ENCODE measurements at places on chromosomes 6 and 20. TPM values are rescaled to one million over a fixed set of nuclear protein-coding genes. Genes with fewer than 3 reads are reported as not detected.

The PCSK2 gene
- 1.7 TPM for total RNA-seq

The EFCAB8 gene
- total RNA-seq: not detected

The SNPH gene
- total RNA-seq: 3.3 TPM

The MTCH1 gene
- 182 TPM for total RNA-seq

The HLA-B gene
- total RNA-seq: 35.5 TPM

The FOXS1 gene
- total RNA-seq: not detected

The PKIB gene
- total RNA-seq: 86.4 TPM

DNA sequence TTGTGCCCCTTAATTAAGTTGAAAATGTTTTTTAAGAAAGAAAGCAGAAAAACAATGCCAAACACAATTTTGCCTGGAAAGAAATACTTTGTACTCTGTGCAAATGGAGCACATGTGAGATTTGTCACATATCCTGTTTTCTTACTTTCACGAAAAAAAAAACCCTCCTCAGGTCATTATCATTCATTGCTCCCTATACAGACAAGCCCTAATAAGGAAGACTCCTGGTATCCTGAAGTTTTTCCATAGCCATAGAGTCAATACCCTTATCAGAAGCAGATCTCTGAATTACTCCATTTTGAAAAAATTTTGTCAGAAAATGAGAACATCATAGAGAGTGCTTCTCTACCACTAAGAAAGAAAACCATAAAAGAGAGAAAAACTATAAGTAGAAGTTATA is 14.0 kb upstream of the NT5E start:
- H3K27me3 ChIP-seq: peaks cover 8% of the 10 kb centered on the region
- DNase-seq: no peak
- no peaks in the 10 kb centered on the region for H3K4me1 ChIP-seq
- no peak overlapping the region for H3K27ac ChIP-seq

DNA sequence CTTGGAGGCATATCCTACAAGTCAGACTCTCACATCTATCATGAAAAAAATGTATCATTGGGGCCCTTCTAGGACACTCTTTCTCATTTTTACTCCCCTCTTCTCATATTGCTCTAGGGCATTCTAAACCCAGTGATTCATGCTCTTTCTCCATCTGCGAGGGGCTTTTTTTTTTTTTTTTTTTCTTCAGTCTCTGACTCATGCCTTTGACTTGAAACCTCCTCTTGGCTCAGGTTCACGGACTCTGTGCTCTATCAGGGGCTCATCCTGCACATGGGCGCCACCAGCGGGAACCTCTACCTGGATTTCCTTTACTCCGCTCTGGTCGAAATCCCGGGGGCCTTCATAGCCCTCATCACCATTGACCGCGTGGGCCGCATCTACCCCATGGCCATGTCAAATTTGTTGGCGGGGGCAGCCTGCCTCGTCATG is 17.8 kb downstream of the SLC22A1 start:
- peaks cover 5% of the 10 kb centered on the region for H3K36me3 ChIP-seq
- no peak overlapping the region for H3K27ac ChIP-seq
- no peaks in the 10 kb centered on the region for H3K27me3 ChIP-seq
- H3K4me1 ChIP-seq: peaks cover 8% of the 10 kb centered on the region
- no peak overlapping the region for H3K4me3 ChIP-seq
- DNase-seq: no peak

DNA sequence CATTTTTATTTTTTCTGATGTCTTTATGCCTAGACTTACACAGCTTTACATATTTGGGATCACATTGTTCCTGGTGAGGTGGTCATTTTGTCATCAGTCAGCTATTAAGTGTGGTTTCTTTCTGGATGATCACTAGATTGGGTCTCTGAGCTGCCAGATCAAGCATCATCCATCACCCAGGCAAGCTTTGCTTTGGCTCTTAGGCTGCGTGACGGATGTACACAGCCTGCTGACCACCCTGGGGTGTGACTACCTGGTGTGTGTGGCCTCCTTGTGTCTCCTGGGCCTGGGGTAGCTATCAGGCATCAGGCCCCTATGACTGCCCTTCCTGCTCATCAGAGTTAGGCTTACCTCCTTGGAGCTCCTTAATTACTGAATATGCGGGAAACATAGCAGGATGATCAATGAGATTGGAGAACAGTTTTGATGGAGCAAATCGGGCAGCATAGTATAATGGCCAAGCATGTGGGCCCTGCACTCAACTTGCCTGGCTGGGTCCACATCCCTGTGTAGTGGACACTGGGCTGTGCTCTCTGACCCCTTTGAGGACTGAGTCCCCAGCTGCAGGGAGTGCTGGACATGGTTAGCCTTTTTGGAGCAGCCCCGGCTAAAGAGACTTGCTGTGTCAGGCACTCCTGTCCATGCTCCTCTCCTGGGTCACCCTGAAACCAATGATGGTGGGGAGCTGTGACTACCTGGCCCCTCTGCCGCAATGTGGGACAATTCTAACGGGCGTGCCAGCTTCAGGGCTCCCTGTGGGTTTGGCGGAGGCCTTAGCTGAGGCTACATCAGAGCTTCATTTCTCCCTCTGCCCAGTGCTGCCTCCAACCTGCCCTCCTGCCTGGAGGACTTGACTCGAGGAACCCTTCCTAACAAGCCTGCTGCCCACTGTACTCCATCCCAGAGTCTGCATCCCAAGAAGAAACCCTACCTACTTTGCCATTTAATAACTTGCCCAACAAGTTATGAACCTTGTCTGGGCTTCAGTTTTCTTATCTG is 8.2 kb downstream of the DAAM2 start:
- H3K27me3 ChIP-seq: no peaks in the 10 kb centered on the region
- H3K4me1 ChIP-seq: peaks cover 33% of the 10 kb centered on the region
- H3K27ac ChIP-seq: no peak overlapping the region
- no peak overlapping the region for H3K4me3 ChIP-seq
- no peak for DNase-seq
- no peaks in the 10 kb centered on the region for H3K36me3 ChIP-seq

DNA sequence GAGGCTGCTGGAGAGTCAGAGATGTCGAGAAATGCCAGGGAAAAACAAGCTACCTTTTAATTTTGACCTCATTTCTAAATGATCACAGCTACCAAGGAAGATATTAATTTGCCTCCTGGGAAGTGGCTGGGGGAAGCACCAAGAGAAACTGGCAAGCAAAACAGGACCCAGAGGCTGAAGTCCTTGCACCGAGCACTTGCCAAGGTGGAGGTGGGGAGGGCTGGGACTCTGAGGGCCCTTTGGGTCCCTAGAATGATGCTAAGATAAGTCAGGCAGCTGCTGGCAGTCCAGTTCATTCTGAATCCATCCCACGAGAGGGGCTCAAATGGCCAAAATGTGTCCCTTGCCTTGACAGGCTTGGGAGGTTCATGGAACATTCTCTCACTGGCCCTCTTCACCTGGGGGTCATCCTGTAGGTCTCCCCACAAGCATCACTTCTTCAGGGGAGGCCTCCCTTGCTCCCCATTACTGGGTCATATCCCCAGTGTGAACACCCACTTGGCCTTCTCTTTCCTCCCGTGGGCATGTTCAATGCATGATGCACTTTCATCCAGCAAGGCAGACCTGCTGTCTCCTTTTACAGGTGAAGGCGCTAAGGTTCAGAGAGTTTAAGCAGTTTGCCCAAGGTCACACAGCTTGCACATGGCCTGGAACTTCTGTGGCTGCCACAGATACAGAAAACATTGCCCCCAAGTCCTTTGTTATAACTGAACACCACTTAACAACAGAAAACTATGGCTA is 39.1 kb upstream of the BLCAP start:
- H3K27ac ChIP-seq: no peak overlapping the region
- H3K27me3 ChIP-seq: peaks cover 31% of the 10 kb centered on the region
- peaks cover 31% of the 10 kb centered on the region for H3K4me1 ChIP-seq
- no peak for DNase-seq
- no peak overlapping the region for H3K4me3 ChIP-seq

DNA sequence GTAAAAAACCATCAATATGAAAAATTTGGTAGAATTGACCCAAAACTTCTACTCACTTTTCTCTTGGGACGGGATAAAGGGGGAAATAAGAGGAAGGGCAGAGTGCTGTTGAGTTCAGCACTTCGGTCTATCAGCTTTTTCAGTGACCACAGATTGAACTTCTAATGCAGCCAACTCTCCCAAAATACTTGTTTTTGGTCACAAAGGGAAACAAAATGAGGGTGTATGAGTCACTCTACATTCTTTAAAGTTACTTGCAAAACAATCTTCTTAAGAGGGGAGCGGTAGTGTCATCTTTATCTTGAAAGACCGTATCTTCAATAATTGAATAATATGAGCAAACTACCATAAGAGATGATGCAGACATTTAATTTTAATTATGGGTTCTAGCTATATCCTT is 661.3 kb downstream of the CD109 start:
- H3K4me1 ChIP-seq: peaks cover 11% of the 10 kb centered on the region
- no peak for DNase-seq
- H3K4me3 ChIP-seq: no peak overlapping the region
- no peak overlapping the region for H3K27ac ChIP-seq
- H3K27me3 ChIP-seq: no peaks in the 10 kb centered on the region

- no peak overlapping the region for H3K4me3 ChIP-seq
- peaks cover 16% of the 10 kb centered on the region for H3K36me3 ChIP-seq
- H3K27me3 ChIP-seq: no peaks in the 10 kb centered on the region
- no peak for DNase-seq
- no peak overlapping the region for H3K27ac ChIP-seq
Observed at GRCh38 chr6:144737998-144738397, 452.9 kb downstream of the UTRN start.

- H3K27ac ChIP-seq: no peak overlapping the region
- H3K27me3 ChIP-seq: no peaks in the 10 kb centered on the region
- no peaks in the 10 kb centered on the region for H3K36me3 ChIP-seq
- no peak overlapping the region for H3K4me3 ChIP-seq
Observed at GRCh38 chr6:120569714-120570113, 764.6 kb downstream of the TBC1D32 start.

DNA sequence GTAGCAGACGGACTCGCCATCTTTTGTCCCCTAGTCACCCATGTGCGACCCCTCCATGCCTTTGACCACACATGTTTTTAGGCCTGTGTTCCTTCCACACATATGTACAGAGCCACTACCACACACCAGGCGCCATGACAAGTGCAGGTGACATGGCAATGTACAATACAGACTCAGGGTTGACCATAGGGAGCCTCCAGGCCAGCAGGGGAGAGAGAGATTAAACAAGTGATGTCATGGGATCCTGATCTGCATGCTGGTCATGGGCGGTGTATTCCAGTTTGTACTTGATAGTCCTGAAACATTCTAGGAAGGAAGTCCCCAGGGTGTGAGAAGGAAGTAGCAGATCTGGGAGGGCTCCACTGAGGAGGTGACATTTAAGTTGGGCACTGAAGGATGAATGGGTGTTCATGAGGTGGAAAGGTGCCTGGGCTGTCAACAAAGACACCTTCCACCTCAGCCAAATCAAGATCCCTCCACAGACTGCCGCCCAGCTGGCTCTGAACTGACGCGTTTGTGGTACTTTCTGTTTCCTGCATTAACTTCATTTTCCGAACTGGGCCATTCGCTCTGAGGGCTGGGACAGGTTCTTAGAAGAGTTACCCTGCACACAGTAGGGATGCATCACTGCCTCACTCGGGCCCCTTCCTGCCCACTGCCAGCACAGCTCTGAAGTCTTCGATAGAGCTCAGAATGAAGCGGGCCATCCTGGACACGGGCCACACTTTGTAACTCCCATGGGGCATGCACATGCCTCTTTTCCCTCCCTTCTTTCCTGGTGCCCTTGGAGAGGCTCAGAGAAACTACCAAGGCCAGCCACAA is 94.0 kb downstream of the NOL4L start:
- no peak overlapping the region for H3K4me3 ChIP-seq
- H3K27ac ChIP-seq: no peak overlapping the region
- H3K27me3 ChIP-seq: peaks cover 4% of the 10 kb centered on the region
- DNase-seq: no peak

DNA sequence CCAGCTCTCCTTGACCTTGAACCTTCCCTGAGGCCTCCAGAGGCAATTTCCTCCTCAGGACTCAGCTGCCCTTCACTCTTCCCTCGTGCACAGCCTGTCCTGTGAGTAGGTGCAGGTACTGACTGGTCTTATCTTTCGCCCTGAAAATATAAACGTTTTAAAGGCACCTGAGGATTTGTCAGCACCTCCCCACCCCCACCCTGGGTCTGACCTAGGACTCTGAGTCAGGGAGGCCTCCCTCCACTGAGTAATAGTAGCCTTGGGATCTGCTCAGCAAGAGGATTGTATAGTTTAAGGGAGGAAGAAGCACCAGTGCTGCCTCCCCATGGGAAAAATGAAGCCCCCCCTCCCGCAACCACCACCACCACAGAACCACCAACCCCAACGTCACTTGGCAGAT is 54.6 kb downstream of the PPARD start:
- H3K36me3 ChIP-seq: peaks cover 5% of the 10 kb centered on the region
- no peak overlapping the region for H3K27ac ChIP-seq
- DNase-seq: no peak
- no peak overlapping the region for H3K4me3 ChIP-seq
- H3K4me1 ChIP-seq: no peaks in the 10 kb centered on the region
- no peaks in the 10 kb centered on the region for H3K27me3 ChIP-seq

DNA sequence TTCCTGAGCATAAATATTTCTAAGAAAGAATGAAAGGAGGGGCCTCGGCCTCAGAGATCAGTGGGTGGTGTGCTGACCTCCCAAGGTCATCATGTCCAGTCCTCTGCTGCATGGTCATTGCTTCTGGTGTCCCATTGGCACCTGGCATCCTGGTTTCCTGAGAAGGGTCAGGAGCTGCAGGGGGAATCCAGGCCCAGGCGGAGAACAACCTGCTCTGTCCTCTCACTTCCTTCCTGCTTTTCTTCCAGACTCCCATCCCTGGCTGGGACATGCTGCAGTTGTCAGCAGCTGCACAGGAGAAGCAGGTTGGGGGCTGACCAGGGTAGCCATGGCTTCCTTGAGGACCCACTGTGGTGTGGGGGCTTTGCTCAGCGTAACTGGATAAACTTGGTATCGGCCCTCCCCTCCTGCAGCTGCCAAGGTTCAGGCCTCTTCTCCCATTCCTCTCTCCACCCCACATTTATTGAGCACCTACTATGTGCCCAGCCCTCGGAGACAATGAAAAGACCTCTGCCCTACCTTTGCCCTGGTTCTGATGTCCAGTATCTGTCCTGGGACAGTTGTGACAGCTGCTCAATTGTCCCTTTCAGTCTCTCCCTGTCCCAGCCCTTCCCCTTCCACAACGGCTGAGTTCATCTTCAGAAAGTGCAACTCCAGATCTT is 155.2 kb downstream of the CEBPB start:
- H3K4me3 ChIP-seq: no peak overlapping the region
- peaks cover 15% of the 10 kb centered on the region for H3K4me1 ChIP-seq
- no peak overlapping the region for H3K27ac ChIP-seq
- DNase-seq: no peak
- H3K36me3 ChIP-seq: no peaks in the 10 kb centered on the region

- H3K36me3 ChIP-seq: no peaks in the 10 kb centered on the region
- H3K27ac ChIP-seq: no peak overlapping the region
- no peak overlapping the region for H3K4me3 ChIP-seq
- no peaks in the 10 kb centered on the region for H3K27me3 ChIP-seq
- no peaks in the 10 kb centered on the region for H3K4me1 ChIP-seq
- DNase-seq: no peak
Observed at GRCh38 chr6:72406517-72406916, 215.3 kb upstream of the KCNQ5 start.

- no peaks in the 10 kb centered on the region for H3K36me3 ChIP-seq
- peaks cover 17% of the 10 kb centered on the region for H3K4me1 ChIP-seq
Observed at GRCh38 chr6:72616406-72617015, 5.4 kb upstream of the KCNQ5 start.
